HS-27A (cell line): ENCODE measurements at places on chromosomes 5 and 9.

- DNase-seq = no peak
Measured at GRCh38 chr5:176514244-176514950, 22.8 kb downstream of the RNF44 start.

DNA sequence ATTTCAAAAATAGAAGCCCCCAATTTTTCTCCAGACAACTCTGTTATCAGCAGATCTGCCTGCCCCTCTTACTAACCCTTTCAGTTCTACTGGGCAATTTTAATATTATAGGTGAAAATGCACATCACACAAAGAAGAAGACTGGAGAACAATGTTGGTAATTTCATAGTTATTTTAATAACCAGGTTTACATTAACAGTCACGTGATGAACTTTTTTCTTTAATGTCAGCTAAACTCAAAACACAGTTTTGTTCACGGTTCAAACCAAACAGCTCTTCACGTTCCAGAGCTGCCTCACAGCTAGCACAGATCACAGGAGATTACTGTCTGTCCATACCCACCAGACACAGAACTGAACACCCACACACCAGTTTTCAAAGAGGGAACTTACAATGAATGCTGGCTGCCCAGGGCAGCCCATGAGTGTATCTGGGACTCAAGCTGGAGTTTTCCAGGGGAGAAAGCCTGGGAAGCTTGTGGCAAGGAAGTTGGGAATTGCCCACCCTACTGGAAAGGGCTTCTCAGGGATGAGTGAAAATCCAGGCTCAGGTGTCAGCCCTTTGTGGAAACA, 119.1 kb downstream of the DPYSL3 start:
- no peak for DNase-seq

GRCh38 chr5:58261605-58262004, 198.3 kb downstream of the PLK2 start:
- DNase-seq = no peak

DNA sequence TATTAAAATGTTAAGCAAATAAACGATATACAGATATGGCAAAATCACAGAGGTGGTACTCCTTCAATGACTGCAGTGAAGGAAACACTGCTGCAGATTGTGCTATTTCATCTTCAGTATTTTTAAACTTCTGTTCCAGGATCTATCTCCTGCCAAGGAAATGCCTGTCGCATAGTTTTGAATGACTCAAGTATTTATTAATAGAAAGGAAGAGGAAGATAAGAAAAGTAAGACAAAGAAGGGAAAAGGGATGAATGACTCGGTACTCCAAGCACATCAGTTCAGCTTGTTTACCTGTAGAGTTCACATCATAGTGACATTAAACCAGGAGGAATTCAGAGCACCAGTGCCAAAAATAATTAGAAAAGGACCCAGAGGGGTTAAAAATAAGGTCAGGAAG, 5.1 kb upstream of the GPX8 start:
- peak; percentile 15 for DNase-seq

- no peak for DNase-seq
Measured at GRCh38 chr5:8961956-8962355, 583.9 kb downstream of the SEMA5A start.

GRCh38 chr5:80705801-80706200, 51.0 kb upstream of the DHFR start:
- no peak for DNase-seq

DNA sequence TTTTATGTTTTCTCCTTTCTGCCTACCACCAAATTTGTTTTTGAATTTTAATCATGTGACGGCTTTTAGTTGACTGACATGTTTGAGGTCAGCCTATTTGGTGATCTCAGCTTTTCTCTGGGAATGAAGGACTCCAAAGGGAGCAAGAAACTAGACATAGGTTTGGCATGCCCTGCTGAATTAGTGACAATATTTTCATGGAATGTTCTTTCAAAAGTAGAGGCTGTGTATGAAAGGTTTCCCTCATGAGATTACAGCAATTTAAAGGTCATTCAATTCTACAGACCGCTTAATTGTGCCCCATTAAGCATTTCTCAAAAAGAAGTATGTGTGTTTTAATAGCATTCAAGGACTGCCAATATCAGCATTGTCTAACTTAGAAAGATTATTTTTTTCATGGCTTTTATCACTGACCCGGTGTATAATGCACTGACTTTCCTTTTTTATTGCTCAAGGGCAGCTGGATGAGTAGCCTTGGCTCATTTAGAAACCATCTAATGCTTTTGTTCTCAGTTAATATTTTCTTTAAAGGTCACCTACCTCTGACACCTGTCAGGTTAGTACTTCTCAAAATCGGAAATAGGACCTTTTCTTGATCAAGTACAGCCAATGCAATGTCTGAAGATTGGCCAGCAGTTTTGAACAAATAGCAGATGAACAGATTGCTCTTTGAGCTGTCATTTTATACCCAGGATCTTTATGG, 8.1 kb upstream of the MLLT3 start:
- DNase-seq = no peak

DNA sequence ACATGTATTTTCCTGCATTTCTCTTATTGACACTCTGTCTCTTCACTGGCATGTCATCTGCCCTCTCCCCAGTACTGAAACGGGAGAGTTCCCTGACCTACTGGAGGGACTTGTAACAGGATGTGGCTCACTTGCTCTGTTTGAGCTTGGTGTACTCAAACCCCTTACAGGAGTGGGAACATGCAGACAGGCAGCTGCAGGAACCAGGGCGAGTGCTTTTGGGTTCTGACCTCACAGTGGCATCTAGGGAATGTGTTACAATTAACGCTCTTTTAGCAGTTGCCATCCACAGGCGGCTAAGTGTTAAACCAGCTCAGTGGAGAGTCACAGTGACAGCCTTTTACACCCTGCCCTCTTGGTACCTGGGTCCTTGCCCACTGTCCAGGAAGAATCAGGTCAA, 300.3 kb upstream of the GRAMD2B start:
- no peak for DNase-seq

- peak; percentile 29 for DNase-seq
Measured at GRCh38 chr9:95171001-95171400, 146.5 kb downstream of the FANCC start.

DNA sequence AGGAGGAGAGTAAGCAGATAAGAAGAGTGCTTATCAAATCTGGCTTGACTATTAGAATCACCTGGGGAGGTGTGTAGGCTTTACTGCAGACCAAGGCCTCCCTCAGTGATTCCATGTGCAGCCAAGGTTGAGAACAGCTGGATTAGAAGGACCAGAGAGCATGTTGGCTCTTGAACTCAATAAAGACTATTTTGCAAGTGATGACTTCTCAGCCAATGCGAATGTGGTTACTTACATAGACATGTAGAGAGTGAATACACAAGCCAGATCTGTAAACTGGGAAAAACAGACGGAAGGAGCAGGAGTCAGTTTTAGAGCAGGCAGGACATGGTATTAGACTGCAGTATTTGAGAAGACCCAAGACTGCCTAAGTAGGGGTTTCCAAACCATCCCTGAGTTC, 48.5 kb downstream of the MAMDC2 start:
- no peak for DNase-seq

DNA sequence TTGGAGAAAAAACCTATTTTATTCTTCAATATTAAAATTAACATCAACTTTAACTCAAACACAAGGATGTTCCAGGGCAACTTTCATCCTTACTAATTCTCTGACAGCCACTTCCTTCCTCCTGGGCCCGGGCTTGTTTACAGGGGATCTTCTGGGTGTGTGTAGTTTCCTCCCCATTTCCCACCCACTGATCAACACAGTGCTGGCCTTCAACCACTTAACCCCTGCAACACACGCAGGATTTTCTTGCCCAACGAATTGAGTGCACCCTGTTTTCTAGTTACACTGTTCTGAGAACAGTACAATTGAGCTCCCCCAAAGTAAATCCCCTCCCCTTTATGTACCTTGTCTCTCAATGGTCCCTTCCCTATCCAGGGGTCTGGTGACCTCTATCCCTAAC, 83.1 kb upstream of the RANBP3L start:
- no peak for DNase-seq

DNA sequence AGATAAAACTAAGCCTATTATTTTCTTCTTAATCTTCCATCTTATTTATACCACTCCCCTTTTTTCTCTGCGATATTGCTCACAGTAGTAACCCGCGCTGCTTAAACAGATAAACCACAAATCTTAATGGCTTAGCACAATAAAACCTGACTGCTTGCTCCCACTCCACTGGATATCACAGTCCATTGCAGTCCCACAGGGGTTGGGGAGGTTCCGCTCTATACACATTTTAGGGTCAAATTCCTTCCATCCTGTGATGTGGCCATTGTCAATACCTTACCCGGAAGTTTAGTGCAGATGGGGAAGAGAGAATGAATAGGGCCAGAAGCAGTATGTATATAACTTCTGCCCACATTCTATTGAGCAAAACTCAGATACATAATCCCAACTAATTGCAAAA, 193.7 kb downstream of the RAB3C start:
- no peak for DNase-seq

DNA sequence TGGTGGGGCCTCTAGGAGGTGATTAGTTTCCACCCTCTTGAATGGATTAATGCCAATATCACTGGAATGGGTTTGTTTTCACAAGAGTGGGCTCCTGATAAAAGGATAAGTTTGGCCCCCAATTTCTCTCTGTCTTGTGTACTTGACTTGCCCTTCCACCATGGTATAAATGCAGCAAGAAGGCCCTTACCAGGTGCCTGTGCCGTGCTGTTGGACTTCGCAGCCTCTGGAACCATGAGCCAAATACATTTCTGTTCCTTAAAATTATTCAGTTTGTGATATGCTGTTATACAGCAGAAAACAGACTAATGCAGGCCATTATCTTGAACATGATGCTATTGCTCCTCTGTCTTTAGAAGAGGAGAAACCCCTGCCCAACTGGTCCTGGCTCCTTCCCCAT, 17.8 kb upstream of the BRD3 start:
- DNase-seq = no peak

DNA sequence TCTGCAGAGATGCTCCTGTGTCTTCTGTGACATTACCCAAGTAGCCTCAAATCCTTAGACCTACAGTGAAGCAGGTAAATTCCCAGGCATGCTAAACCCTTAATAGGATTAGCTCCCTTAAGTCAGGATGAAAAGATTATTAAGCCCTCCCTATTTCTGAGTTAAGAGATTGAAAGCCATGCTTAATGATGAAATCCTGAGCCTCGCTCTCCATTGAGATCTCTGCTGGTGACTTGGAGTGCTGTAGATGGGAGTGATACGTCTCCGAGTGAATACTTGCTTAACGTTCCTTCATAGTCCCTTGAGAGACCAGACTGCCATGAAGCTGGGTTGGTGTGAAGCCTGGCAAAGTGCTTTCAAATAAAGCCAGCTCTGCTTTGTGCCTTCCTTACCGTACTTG, 34.2 kb downstream of the AOPEP start:
- DNase-seq = no peak

GRCh38 chr9:91813176-91813795, 136.7 kb downstream of the ROR2 start:
- no peak for DNase-seq

- no peak for DNase-seq
Measured at GRCh38 chr5:104295991-104296390, 733.4 kb upstream of the NUDT12 start.

GRCh38 chr5:5932824-5933223, 445.5 kb downstream of the MED10 start:
- DNase-seq = no peak

GRCh38 chr9:123561046-123561445, 205.0 kb downstream of the CRB2 start:
- no peak for DNase-seq

- no peak for DNase-seq
Measured at GRCh38 chr5:65663804-65664521, 39.1 kb downstream of the SHLD3 start.

DNA sequence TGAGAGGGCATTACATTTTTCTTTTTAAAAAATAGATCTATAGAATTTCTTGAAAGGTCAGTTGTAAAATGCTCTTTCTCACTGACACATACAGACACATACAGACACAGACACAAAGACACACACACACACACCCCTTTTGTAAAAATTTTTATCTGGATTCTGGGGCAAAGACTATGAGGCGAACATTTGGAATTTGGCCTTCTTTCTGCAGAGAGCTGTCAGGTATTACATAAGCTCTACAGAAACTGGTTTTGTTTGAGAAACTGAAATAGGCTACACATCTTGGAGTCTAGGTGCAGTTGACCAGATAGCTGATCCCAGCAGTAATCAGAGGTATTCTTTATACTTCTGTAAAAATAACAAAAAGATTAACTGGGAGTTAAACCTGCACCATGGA, 315.9 kb upstream of the RPS23 start:
- DNase-seq = no peak

- DNase-seq = no peak
Measured at GRCh38 chr5:109614301-109614700, 75.4 kb upstream of the MAN2A1 start.

GRCh38 chr5:155097995-155098394, 84.4 kb downstream of the KIF4B start:
- DNase-seq = no peak

DNA sequence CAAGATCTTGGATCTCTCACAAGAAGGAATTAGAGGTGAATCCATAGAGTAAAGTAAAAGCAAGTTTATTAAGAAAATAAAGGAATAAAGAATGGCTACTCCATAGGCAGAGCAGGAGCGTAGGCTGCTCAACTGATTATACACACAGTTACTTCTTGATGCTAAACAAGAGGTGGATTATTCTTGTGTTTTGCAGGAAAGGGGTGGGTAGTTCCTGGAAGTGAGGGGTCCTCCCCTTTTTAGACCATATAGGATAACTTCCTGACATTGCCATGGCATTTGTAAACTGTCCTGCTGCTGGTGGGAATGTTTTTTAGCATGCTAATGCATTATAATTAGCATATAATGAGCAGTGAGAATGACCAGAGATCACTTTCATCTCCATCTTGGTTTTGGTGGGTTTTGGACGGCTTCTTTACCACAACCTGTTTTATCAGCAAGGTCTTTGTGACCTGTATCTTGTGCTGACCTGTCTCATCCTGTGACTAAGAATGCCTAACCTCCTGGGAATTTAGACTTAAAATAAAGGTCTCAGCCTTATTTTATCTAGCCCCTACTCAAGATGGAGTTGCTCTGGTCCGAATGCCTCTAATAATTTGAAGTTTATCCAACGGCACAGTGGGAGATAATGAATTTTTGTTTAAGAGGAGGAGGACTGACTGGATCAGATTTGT, 165.7 kb upstream of the DMRT1 start:
- DNase-seq = no peak

GRCh38 chr9:36999728-37000333, 34.2 kb downstream of the PAX5 start:
- no peak for DNase-seq

DNA sequence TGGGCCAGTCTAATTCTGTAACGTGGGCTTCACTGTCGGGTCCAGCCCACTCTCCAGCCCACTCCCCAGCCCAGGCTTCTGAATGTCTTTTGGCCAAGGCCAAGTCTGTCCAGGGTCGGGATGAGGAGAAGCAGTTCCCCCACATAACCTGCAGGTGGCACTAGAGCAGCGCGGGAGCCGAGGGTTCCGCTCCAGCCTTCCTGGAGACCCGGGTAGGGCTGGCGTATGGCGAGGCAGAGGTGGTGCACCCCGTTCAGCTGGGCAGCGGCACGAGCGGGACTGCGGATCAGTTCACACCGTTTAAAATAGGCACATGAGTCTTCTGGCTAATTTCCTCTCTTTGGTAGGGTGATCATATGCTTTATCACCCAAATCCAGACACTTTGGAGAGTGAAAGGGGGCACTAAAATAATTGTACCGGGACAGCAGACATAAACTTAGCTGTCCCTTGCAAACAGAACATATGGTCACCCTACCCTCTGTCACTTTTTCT, 185.9 kb downstream of the MSX2 start:
- peak; percentile 7 for DNase-seq
